ENCODE measurements at places on chromosomes 13 and 19.

DNA sequence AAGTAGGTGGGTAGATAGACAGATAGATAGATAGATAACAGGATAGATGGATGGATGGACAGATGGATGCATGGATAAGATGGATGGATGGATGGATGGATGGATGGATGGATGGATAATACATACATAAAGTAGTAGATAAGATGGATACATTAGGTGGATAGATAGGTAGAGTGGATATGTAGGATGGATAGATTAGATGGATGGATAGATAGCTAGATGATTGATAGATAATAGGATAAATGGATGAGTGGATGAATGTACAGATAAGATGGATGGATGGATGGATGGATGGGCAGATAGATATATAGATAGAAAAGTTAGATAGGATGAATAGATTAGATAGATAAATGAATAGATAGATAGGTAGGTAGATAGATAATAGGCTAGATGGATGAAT, 2.1 kb downstream of the CYP4F3 start:
- DNase-seq: no peak

DNA sequence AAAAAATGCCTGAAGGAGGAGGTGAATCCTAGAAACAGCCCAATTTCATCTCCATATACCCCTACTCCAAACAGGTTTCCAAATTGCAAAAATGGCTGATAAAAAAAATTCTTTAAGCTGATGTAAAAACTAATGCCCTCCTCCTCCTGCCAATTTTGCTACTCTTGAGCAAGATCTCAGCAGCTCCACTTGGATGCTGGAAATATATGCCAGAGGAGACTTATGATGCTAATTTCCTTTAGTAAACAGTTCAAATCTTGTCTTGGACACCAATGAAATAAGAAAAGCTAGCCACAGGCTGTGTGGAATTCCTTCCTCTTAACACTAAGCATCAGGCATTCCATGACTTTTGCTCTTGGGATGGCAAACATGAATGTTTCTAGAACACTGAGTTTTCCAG, 67.5 kb downstream of the INSR start:
- no peak for DNase-seq

GRCh38 chr13:67231289-67232000, 1.3 kb upstream of the PCDH9 start:
- DNase-seq: no peak

GRCh38 chr13:67489016-67489415, 258.9 kb upstream of the PCDH9 start:
- peak; percentile 50 for DNase-seq

GRCh38 chr19:19271828-19272599, 1.1 kb downstream of the TM6SF2 start:
- DNase-seq: no peak

- no peak for DNase-seq
These were observed 556 bp downstream of the CACTIN start for GRCh38 chr19:3625996-3626472.

- DNase-seq: no peak
These were observed 66.3 kb downstream of the ZIC5 start for GRCh38 chr13:99905224-99905623.

DNA sequence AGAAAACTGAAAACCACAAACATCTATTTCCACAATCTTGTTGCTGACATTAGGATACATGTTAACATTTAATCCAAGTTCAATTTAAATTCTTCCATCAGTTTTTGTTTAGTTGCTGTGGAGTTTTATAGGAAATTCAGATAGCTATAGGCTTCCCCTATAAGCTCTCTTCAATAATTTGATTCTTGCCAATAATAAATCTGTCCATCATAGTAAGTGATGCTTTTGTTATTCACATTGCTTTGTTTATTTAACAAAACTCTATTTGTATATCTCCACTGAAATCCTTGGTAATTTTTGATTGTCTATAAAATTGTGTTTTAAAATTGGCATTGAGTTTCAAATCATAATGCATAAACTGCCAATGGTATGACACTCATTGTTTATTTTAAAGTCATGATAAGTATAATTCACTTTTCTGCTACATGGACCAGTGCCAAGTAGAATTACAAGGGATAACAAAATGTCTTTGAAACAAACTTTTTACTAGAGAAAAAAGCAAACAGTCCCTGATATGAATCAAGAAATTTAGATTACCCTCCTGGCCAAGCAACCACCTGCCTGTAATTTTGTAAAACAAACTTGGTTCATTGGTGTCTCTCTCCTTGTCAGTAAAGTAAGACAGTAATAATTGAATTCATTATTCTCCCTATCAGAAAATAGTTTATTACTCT, 577.3 kb upstream of the GPC6 start:
- DNase-seq: peak; percentile 59

DNA sequence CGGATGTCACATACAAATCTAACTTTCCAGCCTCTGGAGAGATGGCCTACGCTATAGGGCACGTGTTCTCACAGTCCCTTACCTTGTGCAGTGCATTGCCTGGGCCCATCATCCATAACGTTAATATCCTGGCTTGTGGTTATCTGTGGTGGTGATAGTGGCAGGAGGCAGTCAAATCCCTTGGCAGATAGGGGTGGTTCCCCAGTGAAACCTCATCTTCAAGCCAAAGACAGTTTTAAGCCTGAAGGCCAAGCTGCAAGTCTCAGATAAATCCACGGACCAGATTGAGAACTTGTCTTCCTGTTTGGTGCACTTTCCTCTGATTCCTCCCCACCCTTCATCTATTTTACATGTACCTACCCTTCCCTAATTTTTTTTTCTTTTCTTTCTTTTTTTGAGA, 4.3 kb upstream of the FBXO17 start:
- no peak for DNase-seq

DNA sequence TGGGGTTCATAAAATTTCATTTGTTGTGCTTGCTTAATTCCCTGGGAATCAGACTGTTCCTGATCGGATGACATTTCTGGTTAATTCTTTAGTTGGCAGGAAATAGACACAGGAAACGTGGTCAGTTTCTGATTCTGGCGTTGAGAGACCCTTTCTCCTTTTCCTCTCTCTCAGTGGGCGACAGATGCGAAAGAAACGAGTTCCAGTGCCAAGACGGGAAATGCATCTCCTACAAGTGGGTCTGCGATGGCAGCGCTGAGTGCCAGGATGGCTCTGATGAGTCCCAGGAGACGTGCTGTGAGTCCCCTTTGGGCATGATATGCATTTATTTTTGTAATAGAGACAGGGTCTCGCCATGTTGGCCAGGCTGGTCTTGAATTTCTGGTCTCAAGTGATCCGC, 10.8 kb downstream of the LDLR start:
- DNase-seq: no peak

DNA sequence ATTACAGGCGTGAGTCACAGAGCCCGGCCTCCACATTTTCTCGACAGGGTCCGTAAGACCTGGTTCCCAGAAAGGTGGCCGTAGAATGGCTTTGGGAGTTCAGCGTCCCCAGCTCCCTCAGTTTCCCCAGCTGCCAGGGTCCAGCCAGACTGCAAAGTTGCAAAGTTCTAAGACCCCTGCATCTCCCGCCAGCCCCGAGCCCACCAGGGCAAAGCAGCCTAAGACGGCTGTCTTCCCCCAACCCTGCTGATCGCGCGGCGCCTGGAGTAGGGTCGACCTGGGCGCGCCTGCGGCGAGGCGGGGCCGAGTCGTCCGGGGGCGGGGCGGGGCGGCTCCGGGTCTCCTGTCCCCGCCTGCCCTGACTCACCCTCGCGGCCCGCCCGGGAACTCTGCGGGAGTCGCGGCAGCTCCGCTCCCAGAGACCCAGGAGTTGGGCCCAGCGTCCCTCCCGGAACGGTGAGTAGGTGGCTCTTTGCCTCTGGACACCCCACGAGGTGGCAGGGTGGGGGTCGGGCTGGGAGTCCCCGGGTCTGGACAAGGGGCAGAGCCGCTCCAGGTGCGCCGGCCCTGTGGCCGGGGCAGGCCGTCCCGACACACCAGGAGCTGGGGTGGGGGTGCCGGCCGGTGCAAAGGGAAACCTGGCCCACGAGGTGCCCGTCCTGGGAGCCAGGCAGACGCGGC, at the start of gene LRRC8E:
Gene LRRC8E (plus strand): TSS at position 366 of the 681 bp plus-strand sequence. CDS start 7,094 bp downstream, outside the sequence.
- DNase-seq: no peak

- DNase-seq: no peak
These were observed 1.2 kb upstream of the FOXO1 start for GRCh38 chr13:40667622-40667978.

- DNase-seq: no peak
These were observed 11.1 kb upstream of the SERP2 start for GRCh38 chr13:44362394-44363040.

DNA sequence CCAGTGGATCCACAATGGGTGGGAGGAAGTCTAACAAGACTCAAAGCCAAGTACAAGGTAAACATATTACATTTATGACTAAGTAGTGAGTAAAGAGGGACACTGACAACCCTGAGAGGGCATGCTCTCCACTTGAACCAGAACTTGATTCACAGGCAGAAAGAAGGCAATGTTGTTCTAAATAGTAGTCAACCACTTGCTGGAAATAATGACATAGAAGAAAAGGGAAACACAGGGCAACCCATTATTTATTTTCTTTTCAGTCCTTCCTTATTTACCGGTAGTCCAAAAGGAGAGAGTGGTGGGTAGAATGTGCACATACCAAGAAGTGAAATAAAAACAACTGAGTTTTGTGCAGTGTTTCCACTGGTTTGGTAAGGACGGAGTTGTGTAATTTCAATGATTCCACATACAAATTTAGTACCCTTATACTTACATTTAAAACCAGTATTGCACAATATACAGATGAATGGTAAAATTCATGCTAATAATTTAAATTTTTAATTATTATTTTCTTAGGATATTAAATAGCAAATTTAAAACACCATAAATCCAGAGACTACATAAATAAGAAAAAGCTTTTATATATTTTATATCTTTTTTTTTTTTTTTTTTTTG, 65.9 kb downstream of the ENOX1 start:
- no peak for DNase-seq

DNA sequence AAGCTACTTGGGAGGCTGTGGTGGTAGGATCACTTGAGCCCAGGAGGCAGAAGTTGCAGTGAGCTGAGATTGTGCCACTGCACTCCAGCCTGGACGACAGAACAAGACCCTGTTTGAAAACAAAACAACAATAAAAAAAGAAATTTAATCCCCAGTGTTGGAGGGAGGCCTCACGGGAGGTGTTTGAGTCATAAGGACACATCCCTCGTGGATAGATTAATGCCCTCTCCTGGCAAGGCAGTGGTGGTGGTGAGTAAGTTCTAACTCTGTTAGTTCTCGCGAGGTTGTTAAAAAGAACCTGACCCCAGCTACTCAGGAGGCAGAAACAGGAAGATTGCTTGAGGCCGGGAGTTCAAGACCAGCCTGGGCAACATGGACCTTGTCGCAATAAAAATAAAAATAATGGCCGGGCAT, 27.6 kb upstream of the SIN3B start:
- no peak for DNase-seq

- DNase-seq: no peak
These were observed 12.0 kb upstream of the ADPRHL1 start for GRCh38 chr13:113465300-113465699.

- DNase-seq: peak; percentile 52
These were observed 1.3 kb downstream of the CARM1 start for GRCh38 chr19:10872546-10873107.

GRCh38 chr19:3374369-3375112, 8.2 kb downstream of the NFIC start:
- no peak for DNase-seq

DNA sequence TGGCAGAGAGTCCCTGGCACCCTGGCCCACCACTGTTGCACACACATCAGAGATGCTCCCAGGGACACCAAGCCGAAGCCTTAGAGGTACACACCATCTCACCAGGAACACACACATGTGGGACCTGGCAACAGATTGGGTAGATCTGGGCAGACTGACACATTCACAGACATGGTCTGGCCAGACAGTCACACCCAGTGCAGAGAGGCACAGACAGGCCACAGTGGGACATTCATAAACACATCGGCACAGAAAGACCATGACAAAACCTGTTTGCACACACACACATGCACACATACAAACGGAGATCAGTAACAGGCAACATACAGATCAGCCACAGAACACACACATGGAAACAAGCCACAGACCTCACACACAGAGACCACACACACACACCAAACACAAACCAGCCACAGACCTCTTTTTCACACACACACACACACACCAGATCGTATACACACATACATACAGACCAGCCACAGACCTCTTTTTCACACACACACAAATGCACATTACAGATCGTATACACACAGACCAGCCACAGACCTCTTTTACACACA, 6.3 kb upstream of the JUNB start:
- no peak for DNase-seq

DNA sequence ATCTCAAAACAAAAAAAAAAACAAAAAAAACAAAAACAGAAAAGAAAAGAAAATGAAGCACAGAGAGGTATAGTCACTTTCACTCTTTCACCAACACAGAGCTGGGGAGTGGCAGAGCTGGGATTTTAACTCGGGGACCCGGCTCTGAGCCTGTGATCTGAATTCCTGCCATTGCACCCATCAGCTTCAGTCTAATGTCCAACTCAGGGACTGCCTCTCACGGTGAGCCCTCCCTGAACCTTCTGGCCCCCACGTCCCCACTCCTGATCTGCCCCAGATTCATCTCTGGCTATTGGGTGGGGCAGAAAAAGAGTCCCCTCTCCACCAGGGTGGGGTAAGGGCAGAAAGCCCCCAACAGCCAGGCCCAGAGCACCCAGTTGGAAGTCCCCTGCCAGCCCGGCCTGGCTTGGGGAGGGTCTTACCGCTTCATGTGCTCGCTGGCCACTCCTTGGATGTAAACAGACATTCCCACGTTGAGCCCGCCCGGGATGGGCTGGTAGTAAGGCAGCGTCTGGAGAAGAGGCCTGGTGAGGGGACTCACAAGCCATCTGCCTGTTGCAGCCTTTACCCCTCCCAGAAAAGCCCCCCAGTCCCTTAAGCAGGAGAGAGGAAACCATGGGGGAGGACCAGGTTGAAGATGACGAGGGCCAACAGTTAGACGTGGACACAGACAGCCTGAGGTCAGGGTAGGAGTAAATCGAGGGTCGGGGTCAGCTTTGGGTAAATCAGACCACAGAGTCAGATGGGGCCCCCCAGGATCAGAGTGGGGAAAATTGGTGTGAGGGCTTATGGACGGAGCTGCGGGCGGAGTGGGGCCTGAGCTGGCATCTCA, 520 bp downstream of the LGALS4 start:
- DNase-seq: no peak

DNA sequence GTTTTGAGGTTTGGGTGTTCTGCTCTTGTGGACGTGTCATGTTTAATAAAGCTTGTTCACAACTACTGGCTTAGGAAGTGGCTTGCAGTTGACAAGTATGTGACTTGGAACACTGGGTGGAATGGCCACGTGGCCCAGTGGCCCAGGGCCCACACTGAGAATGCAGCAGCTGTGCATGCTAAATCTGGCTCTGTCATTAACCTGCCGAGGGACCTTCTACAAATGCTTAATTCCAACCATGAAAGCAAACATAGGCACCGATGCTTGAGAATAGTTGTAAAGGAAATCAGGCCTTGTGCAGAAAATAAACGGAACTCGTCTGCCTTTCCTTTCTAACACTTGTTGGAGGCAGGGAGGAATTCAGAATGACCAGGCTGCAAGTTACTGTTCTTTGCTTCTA, 11.6 kb upstream of the CLDN10 start:
- peak; percentile 27 for DNase-seq

DNA sequence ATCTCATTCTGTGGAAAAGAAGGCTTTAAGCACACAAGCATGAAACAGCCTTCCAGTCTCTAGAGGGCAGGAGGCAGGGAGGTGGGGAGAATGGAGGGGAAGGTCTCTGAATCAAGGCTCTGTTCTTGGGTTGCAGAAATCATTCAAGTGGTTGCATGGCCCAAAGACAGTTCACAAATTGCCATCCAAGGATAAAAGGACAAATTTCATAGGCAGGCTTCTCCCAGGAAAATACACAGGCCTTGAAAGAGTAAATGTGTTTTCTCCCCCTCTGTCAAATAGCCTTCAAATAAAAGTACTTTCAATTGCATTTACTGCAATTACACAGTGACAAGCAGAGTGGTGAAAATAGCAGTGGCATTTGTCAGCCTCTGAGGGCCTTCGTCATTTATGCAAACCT, 450.8 kb downstream of the DCT start:
- DNase-seq: peak; percentile 25

Measured in NCI-H1417 (cell line).